ENCODE measurements at places on chromosomes 5 and 9.

GRCh38 chr5:65925601-65926275 is 637 bp upstream of the ERBIN start:
- DNase-seq: peak; percentile 94

DNA sequence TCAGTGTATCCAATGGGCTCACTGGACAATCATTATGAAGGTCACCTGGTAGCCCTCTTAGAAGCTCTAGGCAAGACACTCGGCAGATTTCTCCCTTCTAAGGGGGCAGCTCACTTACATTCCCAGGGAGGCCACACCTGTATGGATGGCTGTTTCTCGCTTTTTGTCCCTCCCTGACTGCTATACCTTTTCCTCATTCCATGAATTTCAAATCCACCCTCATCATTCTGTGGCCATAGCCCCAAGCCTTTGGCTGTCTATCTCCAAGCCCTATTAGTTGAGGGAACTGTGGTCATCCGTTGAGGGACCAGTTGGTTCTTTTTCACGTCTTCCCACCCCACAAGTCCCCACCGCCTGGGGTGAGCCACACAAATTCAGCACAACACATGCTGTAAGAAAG is 85.0 kb upstream of the RARS1 start:
- no peak for DNase-seq

- peak; percentile 51 for DNase-seq
Measured at GRCh38 chr9:116812231-116813030, 125.3 kb downstream of the TRIM32 start.

GRCh38 chr9:69834056-69834455 is 13.4 kb downstream of the CFAP95 start:
- no peak for DNase-seq

DNA sequence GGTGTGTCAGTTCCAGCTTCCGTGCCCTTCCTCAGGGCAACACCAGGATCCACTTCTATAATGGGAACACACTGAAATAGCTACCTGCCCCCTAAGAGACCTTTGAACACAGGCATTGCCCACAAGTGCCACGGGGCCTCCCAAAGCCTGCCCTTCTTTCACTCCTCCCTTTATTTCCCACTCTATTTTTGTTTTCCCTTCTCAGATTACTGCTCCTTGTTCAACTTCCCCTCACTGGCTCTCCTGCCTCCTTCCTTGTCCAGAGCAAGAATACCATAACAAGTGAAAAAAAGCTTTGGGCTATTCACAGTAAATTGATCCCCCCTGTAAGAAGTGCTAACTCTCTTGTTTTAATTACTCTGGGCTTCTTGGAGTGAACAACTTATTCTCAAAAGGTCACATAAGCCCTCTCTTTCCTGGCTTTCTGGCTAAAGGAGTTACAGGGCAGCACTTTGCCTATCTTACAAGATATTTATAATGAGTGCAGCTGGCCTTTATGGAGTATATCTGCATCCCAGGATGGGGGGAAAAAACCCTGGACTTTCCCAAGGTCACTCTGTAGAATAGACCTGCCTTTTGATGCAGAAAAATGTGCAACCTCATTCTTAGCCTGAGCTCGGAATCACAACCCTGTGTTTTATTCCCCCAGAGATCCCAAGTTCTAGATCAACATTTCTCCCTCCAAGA is 11.3 kb downstream of the CTXN3 start:
- DNase-seq: no peak
